ENCODE measurements at places on chromosomes 1 and 21.

- DNase-seq: no peak
These were observed 144.6 kb downstream of the PGBD5 start for GRCh38 chr1:230281556-230281955.

DNA sequence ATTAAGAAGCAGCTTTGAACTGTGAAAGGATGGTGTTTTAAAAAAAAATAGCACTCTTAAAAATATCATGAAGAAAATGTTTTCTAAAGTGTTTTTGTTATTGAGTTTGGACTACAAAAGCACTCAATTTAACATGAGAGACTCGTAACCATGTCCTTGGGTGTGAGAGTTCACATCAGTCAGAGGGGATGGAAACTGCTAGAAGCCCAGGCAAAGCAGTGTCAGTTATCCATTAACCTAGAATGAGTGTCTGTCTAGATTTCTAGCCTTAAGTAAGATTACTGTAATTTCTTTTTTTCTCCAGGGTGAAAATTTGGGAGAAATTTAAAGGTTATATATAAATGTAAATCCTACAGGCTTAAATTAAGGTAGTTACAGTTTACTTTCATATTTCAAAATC, 31.7 kb downstream of the SLC5A9 start:
- DNase-seq: no peak

GRCh38 chr1:46401154-46401913, 7.2 kb downstream of the FAAH start:
- no peak for DNase-seq

DNA sequence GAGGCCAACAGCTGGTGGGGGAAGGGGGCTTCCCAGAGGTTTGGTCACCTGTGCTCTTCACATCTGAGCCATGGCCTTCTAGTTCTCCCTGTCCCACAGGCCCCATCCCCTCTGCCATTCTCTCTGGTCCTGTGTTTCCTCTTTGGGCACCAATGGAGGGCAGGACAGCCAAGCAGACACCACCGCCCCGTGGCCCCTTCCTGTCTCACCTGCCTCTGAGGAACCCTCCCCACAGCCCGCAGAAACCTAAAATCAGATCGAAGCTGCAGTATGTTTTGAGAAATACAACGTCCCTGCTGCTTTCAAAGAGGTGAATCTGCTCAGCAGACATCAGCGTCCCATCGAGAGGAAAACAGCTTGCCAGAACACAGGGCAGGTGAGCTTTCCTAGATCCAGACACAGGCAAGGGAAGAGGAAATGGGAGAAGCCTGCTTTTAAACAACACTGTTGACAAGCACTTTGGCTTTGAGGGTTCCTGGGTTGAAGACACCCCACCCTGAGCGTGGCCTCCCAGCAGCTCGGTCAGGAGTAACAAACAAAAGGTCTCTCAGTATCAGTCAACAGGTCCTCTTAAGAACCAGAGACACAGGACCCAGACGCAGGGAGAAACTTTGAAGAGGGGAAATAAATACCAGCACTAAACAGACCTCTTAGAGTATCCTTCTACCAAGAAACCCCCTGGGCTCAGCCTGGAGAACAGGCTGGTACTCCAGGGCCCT, 2.3 kb downstream of the PANK4 start:
- DNase-seq: no peak

- DNase-seq: no peak
These were observed 32.7 kb downstream of the TMEM51 start for GRCh38 chr1:15186073-15186845.

GRCh38 chr1:214164173-214164572, 116.8 kb upstream of the SMYD2 start:
- no peak for DNase-seq

- DNase-seq: no peak
These were observed 458 bp downstream of the ZC3H12A start for GRCh38 chr1:37474697-37475379.

DNA sequence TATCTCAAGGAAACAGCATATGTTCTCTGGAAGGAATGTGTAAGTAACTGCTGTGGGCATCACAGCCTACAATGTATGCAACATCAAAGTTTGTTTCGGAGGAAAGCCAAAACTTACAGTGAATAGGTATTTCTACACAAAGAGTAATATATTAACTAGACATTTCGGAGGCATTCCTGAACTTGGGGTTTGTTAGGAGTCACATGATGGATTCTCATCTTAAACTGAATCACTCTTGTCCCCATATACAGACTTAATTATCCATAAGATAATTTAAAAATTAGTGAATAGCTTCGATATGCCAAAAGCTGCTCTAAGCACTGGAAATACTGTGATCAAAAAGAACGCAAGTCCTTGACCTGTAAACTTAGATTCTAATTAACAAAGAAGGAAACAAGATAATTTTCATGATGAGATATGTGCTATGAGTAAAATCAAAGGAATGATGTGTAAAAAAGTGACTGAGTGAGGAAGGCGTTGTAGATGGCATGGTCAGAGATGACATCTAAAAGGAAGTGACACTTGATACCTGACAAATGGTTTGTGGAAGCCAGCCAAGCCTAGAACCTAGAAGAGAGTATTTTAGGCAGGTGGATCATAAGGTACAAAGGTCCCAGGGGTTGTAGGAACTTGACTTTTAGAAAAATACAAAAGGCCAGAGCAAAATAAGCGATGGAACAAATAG, 273.1 kb downstream of the MRPL39 start:
- DNase-seq: no peak

DNA sequence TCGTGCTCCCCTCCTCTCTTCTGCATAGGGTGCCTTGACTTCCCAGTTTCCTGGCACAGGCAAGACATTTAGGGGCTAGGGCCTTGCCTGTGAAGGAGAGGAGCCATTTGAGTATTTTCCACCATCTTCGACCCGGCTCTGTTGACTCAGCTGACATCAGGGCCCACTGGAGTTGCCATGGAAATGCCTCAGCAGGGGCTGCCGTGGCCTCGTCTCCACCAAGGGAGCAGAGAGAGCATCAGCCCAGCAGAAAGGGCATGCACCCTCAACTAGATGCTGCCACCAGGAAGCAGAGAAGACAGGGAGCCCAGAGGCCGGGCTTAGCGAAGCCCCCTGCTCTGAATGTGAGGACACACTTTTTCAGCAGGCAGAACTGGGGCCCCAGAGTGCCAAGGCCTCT, 101.9 kb upstream of the ACTL8 start:
- DNase-seq: no peak

- DNase-seq: no peak
These were observed 4.1 kb downstream of the OLFML3 start for GRCh38 chr1:113983391-113983790.

DNA sequence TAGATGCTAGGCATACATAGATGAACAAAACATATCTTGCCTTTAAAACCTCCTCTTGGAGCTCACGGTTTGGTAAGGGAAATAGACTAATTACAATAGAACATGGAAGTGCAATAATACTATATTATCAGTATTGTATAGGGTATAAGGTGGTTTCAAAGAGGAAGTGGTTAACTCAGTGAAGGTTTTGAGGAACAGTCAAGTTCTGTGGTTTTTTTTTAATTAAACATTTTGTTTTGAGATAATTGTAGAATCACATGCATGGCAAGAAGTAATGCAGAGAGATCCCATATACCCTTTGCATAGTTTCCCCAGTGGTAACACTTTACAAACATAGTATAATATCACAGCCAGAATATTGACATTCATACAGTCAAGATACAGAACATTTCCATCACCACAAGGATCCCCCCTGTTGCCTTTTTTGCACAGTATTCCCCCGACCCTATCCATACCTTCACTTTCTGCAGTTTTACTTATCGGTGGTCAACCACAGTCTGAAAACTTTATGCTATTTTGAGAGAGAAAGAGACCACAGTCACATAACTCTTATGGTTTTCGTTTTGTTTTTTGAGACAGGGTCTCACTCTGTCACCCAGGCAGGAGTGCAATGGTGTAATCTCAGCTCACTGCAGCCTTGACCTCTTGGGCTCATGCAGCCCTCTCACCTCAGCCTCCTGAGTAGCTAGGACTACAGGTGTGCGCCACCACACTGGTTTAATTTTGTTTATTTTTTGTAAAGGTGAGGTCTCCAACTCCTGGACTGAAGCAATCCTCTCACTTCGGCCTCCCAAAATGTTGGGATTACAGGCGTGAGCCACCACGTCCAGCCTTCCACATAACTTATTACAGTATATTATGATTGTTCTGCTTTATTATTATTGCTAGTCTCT, 60.5 kb upstream of the KIAA1614 start:
- DNase-seq: no peak

DNA sequence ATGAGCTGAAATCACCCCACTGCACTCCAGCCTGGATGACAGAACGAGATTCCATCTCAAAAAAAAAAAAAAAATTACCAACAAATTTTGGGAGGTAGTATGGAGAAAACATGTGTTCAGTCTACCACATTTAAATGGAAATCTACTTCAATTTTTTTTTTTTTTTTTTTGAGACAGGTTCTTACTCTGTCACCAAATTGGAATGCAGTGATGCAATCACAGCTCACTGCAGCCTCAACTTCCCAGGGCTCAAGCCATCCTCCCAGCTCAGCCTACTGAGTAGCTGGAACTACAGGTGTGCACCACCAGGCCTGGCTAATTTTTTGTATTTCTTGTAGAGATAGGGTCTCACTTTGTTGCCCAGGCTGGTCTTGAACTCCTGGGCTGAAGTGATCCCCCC, 82.1 kb downstream of the GFI1 start:
- no peak for DNase-seq

DNA sequence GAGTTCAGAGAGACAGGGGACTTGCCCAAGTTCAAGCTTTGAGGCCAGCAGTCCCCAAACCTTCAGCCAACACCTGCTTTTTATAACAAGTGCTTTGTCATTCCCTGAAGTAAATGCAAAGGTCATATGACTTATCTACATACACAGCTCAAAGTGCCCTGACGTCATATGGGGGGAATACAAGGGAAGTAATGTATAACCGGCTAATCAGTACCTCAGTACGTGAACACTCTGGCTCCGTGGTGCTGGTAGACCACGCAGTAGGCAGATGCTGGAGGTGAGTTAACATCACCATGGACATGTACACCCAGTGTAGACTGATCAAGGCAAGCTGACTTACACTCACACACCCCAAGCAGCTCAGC, 60.0 kb downstream of the BACE2 start:
- no peak for DNase-seq

DNA sequence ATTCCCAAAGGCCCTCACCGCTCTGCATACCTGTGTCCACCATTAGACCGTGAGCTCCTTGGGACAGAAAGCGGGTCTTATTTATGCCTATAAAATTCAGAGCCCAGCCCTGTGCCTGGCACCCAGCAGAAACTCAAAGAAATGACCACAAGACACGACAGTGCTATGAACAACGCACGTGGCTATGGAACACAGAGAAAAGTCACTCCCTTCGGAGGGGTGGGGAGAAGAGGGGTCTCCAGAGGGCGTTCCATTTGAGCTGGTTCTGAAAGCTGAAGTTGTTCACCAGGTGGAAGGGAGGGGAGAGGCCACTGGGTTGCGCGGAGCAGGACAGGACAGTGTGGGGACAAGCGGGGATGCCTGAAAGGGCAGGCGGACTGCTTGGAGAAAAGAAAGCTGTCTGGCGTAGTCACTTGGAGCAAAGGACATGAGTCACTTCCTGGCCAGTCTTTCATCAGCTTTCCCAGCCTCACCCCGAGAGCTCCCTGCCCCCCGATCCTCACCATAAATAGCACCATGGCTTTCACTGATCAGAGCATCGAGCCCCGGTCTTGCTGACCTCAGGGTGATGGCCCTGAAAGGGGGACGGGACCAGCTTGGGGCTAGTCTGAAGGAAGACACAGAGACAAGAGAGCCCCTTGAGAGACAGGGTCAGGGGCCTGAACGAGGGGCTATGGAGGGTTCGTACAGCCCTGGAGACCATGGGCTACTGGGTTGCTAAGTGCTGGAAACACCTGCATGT, 28.5 kb downstream of the ECE1 start:
- DNase-seq: no peak

DNA sequence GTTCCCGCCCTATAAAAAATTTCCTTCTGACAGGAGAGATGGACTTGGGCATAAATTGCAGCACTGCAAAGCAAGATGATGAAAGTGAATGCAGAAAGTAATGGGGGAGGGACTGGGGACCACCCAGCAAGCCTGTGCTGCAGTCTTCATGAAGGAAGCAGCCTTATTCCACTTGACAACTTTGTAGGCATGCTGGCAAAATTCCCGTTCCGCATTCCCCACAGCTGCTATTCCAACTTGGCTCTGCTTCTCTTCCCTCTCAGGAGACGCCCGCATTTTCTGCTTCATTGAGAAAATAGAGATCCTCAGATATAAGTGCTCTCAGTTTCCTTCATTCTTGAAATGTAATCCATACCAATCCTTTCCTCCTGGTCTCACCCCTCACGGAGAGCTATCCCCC, 2.4 kb downstream of the HMGB4 start:
- DNase-seq: no peak

GRCh38 chr1:219503604-219504003, 109.3 kb downstream of the ZC3H11B start:
- DNase-seq: no peak
